ENCODE measurements at places on chromosomes 6 and 20.

- DNase-seq: no peak
Measured at GRCh38 chr6:36361071-36361470, 24.4 kb upstream of the BNIP5 start.

DNA sequence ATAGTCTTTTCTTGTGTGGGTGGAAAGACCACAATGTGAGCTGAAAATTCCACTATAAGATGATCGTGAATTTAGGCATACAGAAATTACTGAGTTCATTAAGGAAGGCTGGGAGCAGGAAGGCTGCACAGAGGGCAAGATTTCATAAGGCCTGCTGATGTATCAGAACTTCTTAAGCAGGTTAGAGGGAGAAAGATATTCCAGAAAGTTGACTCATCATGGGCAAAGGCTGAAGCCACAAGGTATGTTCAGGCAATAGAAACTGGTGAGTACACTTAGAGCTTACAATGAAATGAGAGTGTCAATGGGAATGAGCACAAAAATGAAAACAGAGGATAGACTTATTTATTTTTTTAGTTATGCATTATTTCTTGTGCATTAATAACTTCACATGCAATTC lies 618.6 kb downstream of the CBLN4 start:
- DNase-seq: no peak

DNA sequence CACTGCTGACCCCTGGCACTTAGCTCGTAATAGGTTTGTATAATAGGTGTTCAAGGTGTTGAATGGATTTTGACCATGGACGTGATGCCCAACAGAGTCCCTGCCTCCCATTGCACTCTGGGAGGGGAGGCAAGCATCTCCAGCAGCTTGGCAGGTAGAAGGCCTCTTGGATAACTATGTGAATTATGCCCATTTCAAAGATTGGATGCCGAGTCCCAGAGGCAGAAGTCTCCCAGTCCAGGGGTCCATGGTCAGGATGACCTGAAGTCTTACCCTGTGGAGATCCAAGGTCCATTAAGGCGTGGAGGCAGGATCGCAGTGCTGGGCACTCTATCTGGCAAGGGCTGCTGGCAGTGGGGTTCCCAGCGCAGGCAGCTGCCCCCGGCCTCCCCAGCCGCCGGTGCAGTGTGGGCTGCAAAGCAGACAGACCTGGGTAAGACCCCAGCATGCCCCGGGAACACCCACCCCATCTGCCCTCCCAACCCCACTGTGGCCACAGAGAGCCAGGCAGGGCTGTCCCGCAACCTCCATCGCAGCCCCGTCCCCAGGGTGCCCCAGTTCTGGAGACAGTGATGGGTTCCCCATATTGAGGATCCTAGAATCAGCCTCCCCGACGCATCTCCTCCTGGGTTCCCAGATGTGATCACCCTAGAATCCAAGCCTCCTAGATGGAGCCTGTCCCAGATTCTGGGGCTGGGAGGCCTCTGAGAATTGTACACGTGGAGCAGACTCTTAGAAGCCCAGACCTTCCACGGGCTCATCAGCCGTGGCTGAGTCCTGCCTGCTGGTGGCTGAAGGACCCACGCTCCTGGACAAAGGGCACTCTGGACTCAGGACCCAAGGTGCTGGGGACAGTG lies 44.6 kb downstream of the APCDD1L start:
- no peak for DNase-seq

GRCh38 chr6:111338843-111339242 lies 144.2 kb downstream of the REV3L start:
- no peak for DNase-seq

GRCh38 chr20:13041574-13042457 lies 33.0 kb downstream of the SPTLC3 start:
- no peak for DNase-seq

GRCh38 chr6:108733051-108733450 lies 115.2 kb upstream of the ARMC2 start:
- DNase-seq: no peak

DNA sequence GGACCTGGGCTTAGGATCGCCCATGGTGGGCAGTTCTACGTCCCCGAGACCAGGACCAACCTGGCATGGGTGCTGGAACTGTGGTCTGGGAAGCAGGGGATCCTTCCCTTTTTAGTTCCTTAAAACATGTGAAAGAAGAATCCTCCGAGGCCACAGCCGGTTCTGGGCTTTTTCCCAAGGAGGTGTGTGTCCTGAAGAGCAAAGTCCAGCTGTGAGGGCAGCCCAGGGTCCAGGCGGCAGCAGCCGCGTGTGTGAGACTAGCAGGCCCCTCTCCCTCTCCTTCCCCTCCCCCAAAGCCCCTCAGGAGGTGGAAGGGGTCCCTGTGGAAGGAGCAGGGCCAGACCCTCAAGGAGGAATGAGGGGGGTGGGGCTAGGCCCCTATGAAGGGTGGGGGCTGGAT lies 35.1 kb upstream of the PCMTD2 start:
- no peak for DNase-seq

DNA sequence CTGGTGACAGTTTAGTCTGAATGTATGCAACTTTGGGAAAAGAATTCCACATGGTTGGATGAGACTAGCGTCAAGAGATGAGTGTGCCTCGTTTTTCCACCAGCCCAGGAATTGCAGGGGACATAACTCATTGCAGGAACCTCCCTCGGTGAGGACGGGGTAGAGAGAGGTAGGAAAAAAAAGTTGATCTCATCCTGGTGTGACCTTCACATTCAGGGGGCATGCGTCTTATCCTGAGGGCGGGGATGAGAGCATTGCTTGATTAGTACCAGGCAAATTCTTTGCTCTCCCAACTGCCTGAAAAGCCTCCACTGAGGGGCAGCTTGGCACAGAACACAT lies 11.8 kb downstream of the TLDC2 start:
- no peak for DNase-seq

DNA sequence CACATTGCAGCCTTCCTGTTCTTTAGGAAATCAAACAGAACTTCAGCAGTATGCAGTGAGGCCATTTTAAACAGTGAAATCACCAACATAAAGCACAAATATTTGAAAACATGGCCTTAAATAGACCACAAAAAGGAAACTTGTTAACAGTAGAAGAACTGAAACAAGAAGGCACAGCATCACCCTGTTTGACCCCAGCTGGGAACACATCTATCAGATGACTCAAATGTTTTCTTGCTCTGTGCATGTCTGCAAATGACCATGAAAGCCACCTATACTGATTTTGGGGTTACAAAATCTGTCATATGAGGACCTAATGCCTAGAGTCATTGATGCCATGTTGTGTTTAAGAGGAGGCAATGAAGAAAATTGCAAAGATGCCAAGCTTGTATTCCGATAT lies 123.8 kb upstream of the ADGRF1 start:
- no peak for DNase-seq

DNA sequence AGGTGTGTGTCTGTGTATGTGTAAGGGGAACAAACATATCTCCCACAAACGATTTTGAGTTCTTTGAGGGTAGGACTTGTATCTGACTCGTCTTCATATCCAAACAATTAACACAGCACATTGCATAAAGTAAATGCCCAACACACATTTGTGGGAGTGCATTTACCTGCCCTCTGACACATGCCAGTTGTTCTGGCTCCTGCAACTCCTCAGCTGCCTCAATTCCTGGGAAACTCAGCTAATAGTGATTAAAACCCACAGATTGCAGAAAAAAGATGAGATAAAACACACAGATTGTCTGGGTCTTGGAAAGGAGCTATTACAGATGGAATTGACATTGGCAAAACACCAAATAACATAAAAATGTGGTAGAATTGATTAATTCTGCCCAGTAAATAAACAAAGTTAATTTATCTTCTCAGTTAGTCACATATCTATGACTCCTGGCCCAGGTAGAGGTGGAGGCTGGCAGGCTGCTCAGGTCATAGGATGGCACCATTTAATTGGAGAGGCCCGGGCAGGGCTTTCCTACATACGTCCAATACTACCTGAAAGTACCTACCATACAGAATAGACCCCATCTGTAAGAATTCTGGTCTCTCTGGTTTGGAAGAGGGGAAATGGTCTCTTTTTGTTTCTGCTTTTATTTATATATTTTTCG lies 71.5 kb upstream of the IFNGR1 start:
- DNase-seq: no peak

DNA sequence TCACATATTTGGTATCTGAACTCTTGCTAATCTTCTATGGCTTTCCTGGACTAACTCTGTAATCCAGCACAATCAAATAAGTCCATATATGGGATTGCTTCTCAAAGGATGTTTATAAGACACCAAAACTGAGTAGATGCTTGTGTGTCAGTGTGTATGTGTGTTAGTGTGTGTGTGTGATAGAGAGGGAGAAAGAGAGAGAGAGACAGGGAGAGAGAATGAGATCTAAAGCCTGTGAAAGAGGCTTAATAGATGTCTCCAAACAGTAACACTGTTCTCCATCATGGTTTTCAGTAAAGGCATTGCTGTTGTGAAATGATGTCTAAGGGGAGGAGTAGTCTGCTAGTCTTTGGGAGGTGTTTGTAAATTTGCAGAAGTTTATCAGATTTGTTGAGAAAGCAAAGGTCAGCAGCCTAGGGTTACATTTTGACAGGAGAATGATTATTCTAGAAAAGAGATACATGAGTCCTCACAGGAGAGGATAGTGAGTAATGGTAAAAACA lies 73.9 kb upstream of the MLIP start:
- no peak for DNase-seq

DNA sequence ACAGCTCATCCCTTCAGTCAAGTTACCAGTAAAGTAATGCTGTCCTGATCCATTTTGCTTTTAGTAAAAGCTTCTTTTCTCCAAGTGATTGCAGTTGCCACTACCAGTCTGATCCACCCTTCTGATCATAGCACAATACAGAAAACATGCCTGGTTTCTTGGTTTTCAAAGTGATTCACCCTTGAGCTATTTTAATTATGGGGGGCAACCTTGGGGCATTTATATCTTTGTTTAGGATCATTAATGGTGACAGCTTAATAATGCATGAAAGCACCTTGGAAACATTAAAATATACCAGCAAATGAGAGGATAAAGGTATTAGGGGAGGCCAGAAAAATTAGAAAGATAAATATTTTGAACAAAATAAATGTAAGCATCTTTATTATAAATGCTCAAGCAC lies 38.4 kb downstream of the LRRC1 start:
- DNase-seq: no peak

DNA sequence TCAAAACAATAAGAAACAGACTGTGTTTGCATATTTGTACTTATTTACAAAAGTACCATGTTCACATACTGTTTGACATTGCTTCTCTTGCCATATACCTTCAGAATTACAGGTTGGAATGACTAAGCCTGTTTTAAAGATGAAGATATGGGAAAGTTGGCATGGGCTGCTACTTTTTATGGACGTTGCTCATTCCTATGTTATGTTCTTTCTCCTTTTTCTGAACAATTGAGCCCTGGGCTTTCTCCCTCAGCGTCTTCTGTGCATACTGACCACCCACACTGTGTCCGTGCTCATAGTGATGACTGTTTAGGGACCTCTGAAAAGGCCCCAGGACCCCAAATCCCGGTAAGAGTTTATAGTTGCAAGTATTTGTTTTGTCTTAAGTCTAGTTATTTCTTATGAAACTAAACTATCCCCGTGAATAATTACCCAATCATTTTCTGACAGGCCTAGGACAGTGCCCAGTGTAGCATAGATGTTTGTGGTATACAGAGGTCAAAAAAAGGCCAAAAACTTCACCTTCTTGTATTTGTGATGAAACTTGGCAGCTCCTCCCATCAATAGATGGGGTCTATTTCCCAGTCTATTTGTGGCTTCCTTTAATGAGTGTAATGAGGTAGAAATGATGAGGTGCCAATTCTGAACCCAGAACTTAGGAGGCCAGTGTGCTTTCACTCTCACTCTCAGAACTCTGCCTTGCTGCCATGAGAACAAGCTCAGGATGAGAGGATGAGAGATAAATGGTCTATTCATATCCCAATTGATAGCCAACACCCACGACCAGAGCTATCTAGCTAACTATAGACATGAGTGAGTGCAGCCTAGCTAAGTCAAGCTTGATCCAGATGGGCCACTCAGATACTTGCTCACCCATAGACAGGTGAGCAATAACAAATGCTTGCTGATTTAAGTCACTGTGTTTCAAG lies 40.9 kb downstream of the GSTA4 start:
- DNase-seq: no peak

GRCh38 chr20:32902456-32903420 lies 44.0 kb downstream of the EFCAB8 start:
- DNase-seq: peak; percentile 62

DNA sequence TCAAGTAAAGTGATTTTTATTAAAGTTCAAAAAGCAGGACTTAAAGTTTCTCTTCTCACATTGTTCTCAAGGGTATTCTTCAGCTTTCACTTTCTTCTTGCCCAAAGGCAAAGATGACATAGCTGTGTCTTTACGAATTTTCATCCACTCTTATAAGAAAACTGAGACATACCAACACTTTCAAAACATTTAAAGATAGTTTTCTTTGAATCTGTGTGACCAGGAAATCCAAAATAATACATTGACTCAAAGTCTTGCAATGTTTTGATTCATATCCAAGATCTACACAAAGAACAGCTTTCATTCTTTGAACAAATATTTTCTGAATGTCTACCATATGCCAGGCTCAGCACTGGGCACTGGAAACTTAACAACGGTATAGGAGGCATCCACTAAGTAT lies 117.9 kb downstream of the SIM1 start:
- no peak for DNase-seq

DNA sequence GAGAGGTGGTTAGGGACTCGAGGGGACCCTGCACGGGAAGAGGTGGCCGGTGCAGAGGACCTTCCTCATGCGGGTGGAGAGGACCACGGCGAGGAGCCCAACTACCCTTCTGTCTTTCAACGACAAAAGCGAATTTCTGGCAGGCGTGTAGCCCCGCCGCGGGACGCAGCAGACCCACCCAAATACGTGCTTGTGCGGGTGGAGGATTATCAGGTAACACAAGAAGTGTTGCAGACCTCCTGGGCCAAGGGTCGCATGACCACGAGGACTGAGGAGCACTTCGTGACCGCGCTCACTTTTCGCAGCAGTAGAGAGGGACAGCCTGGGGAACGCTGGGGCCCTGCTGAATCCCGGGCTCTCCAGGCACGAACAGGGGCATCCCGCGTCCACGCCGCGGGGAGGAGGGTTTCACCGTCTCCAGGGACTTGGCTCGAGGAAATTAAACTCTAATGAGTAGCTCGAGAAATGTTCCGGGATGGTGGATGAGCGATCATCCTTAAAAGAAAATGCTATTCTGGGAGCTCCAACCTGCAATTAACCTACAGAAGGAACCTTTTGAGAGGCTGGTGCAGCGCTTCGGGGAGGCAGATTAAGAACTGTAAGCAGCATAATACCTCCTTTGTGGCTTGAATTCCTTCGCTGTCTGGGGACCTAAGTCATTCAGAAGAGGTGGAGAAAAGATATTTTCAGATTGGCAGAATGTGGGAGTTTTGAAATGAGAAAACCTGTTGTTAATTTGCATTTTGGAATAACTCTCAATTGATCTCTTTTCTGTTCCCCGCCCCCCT lies 804 bp downstream of the C6orf141 start:
- no peak for DNase-seq
